ENCODE measurements at places on chromosomes 12 and 14.

DNA sequence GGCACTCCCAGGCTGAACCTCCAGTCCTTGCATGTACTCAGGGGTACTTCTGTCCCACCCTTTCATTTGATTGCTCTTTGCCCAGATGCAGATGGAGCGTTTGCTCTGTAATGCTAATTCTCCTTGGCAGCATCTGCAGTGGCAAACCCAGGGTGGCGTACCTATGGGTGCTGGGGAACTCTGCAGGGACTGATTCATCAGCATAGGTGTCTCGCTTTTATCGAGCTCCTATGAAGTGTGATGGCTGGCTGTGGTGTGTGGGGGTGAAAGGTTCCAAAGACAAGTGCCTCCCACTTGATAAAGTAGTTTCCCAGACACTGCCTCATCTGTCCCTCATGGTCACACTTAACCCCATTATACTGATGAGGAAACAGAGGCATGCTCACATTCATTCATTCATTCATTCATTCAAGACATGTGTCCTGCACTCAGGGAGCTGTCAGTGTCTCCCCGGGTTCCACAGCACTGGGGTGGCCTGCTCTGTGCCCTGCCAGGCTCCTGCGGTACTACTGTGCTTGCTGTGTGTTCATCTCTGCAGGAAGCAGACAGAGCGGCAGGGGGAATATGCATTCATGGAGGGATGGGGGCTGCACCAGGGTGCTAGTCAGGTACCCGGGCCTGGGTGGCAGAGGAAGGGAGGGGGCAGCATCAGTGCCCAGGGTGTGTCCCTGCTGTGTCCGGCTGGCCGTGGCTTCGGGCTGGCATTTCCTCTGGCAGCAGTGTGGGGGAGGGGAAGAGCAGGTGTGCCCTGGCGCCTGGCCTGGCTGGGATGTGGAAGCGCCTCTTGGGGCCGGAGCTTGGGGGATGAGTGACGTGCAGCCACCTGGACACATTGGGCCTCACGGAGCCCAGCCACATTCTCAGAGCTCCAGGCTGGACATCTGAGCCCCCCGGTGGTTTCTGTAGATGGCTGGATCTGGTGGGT is 110.9 kb downstream of the TSPAN9 start:
- DNase-seq, result no peak

DNA sequence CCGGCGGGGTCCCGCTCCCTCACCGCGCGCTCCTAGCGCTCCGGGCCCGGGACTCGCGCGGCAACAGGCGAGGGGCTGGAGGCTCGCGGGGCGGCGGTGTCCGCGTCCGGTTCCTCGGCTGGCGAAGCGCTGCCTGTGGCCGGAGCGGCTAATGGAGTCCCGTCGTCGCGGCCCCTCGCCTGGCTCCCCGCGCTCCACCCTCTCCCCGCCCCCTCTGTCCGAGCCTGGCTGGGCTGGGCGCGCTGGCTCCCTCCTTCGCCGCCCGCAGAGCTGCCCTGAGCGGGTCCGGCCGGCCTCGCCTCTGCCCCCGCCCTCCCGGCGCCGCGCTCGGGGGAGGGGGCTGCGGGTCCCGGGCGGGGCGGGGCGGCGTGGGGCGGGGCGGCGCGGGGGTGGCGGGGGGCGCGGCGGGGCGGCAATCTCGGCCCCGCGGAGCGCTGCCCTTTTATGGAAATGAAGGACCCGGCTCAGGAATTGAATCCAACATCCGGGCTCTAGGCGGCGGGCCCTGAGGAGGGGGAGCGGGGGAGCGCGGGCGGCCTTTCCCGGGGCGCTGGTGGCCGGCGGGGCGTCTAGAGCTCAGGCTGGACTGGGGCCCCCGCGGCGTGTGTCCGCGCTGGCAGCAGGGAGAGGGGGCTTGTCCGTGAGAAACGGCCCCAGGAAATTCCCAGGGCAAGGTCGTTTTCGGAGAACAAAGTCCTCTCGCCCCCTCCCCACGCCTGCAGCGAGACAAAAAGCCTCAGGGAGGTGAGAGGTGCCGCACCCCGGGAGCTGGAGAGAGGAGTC is at the start of gene FERMT2:
Gene FERMT2 (minus strand): TSS at position 153 of the 783 bp plus-strand sequence. CDS start 482 bp downstream, outside the sequence.
- DNase-seq, result peak; percentile 63

DNA sequence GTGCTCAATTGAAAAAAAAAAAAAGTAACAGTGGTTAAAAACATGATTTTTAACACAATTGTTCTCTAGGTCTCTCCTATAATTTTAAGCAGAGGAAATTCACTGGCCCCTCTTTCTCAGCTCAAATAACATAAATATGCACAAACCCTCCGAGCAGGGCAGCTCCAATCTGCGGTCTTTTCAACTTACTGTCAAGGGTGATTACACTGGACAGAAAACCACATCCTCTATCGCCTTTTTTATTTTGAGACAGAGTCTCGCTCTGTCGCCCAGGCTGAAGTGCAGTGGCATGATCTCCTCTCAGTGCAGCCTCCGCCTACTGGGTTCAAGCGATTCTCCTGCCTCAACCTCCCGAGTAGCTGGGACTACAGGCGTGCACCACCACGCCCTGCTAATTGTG is 16.5 kb upstream of the GABARAPL1 start:
- DNase-seq, result no peak

DNA sequence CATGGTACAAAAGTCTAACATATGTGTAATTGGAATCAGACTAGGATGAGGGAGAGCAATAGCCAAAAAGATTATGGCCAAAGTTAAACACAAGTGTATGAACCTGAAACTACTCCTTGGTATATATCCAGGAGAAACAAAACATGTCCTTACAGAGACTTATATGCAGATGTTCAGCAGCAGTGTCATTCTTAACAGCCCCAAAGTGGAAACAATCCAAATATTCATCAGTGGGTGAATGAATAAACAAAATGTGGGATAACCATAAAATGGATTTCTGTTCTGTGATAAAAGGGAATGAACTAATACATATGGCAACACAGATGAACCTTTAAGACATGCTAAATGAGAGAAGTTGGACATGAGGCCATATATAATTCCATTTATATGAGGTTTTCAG is 30.2 kb downstream of the PWP1 start:
- no peak for DNase-seq

- DNase-seq, result no peak
Observed at GRCh38 chr12:109783965-109784244, 49.3 kb downstream of the TRPV4 start.
